MG63 (cell line): ENCODE measurements at places on chromosomes 11 and 22.

DNA sequence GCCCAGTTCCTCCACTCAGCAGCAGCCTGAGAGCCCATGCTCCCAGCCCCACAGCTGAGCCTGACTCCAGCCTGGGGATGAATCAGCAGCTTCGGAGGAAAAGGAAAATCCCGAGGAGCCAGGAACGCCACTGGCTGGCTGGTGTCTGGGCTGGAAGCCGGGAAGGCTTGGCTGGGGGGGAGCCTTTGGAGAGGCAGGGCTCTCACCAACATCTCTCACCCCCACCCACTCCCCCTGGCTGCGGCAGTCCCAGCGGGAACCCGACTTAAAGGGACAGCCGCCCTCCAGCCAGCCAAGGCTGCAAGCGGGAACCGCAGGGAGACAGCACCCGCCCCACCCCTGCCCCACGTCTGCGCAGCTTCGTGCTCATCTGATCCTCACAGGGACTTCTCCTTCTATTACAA lies 28.4 kb downstream of the KIAA0930 start:
- peak; percentile 98 for DNase-seq

- DNase-seq, result no peak
Observed at GRCh38 chr22:36595154-36595553, 66.2 kb upstream of the EIF3D start.

DNA sequence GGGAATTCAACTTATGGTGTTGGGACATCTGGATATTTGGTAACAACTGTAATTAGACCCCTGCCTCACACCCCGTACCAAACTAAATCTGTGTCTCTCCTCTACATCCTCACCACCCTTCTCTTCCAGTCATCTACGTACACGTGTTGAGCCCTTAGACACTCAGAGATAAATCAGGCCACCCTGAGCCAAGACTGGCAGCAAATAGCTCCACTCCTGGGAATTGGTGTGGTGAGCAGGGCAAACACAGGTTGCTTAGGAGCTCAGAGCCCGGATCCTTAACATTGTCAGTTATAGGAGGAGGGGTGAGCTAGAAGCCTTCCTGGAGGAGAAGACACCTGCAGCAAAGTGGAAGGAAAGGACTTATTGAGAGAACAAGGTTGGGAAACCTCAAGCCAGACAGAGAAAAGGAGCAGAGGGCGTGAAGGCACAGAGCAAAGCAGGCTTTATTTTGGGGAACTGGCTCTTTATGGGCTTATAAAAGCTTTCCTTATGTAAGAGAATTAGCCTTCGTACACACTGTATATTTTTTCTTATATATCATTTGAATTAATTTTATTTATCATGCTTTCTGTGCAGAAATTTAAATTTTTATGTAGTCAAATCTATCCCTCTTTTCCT lies 36.9 kb upstream of the KLHL35 start:
- DNase-seq, result no peak

- no peak for DNase-seq
Observed at GRCh38 chr11:64292460-64293254, 1.6 kb downstream of the KCNK4 start.

- peak; percentile 98 for DNase-seq
Observed at GRCh38 chr11:112784323-112785073, 176.7 kb upstream of the NCAM1 start.

GRCh38 chr22:25403811-25404471 lies 160.5 kb upstream of the GRK3 start:
- no peak for DNase-seq

GRCh38 chr11:44785856-44786607 lies 59.3 kb downstream of the TSPAN18 start:
- DNase-seq, result no peak

DNA sequence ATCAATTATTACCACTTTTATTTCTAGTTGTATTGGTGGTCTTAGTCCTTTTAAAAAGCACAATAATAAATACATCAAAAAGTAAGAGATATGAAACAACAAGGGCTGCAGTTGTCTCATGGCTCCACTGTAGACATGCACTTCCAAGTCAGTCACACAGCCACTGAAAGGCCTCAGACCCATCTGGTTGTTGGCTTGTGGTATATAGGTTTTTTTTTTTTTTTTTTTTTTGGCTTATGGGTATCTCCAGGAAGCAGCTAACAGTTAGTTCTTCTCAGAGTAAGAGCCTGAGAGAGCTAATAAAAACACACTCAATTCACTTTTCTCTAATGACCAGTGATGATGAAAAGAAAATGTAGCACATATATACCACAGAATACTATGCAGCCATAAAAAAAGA lies 6.0 kb upstream of the OR52E6 start:
- DNase-seq, result no peak

- peak; percentile 35 for DNase-seq
Observed at GRCh38 chr11:60844045-60844869, 2.3 kb downstream of the CCDC86 start.

GRCh38 chr11:10329356-10329755 lies 24.5 kb downstream of the ADM start:
- no peak for DNase-seq

DNA sequence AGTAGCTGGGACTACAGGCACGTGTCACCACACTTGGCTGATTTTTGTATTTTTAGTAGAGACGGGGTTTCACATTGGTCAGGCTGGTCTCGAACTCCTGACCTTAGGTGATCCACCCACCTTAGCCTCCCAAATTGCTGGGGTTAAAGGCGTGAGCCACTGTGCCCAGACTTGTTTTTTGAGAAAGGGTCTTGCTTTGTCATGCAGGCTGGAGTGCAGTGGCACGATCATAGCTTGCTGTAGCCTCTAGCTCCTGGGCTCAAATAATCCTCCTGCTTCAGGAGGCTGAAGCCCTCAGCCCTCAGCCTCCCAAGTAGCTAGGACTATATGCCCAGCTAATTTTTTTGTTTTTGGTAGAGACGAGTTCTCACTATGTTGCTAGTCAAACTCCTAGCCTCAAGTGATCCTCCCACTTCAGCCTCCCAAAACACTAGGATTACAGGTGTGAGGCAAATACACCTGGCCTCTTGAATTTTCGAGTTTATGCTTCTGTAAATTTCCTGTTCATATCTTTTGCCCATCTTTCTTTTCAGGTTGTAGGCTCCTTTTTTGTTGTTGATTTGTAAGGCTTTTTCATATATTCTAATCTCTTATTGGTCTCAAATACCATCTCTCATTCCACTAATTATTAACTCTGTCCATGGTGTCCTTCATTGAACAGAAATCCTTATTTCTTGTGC lies 3.4 kb upstream of the RBM4B start:
- DNase-seq, result no peak

GRCh38 chr11:133530501-133530835 lies 1.8 kb downstream of the OPCML start:
- no peak for DNase-seq

GRCh38 chr22:30609260-30610185 lies 2.5 kb downstream of the TCN2 start:
- DNase-seq, result peak; percentile 87
